ENCODE measurements at places on chromosomes 13 and 19. TPM values are rescaled to one million over a fixed set of nuclear protein-coding genes. Genes with fewer than 3 reads are reported as not detected.

GRCh38 chr19:48670699-48671445, 1.9 kb downstream of the NTN5 start:
- no peak for DNase-seq

DNA sequence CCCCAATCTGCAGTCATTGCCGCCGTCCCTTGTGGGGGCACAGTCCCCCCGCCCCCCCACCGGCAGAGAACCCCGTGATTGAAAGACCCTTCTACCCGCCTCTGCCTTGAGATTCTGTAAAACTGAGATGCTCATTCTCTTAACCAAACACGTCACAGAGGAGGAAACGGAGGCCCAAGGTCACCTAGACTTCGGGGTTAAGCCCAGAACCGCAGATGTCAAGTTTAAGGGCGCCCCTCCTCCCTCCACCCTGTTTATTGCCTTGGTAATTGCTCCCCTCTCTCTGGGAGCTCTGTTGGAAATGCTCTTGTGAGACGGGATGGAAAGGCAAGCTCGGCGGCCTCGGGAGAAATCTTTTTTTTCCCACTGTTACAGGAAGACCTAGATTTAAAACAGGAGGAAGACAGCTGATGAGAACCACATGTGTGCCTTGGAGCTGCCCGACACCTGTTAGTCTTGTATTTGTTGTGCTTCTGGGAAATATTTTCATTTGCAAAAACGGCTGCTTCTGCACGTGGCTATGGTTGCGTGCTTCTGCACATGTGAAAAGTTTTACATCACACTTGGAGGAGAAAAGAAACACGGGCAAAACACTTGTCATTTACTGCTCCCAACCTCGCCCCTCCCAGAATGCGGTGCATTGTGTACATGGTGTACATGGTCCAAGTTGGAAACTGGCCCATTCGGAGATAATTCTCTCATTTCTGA, 1.1 kb upstream of the MED26 start:
- peak; percentile 9 for DNase-seq

DNA sequence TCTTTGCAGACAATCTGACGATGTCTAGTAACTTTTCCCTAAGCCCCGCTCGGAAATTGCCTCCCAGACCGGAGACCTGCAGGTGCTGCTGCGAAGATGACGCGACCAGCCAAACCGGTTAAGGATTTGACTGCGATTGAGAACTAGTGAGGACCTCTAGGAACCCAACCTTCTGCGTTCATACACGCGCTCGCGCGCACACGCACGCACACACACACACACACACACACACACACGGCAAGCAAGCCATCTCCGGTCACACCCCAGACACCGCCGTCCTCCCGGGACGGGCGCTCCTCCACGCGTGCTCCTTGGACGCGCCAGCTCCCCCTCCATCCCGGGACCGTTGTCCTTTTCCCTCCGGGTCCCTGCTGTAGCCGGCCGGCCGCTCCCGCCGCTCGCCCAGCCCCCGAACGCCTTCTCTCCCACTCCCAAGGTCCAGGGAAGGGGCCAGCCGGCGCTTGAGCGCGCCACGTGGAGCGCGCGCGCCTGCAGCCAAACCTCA, 1.2 kb downstream of the TBC1D4 start:
- DNase-seq = peak; percentile 59

DNA sequence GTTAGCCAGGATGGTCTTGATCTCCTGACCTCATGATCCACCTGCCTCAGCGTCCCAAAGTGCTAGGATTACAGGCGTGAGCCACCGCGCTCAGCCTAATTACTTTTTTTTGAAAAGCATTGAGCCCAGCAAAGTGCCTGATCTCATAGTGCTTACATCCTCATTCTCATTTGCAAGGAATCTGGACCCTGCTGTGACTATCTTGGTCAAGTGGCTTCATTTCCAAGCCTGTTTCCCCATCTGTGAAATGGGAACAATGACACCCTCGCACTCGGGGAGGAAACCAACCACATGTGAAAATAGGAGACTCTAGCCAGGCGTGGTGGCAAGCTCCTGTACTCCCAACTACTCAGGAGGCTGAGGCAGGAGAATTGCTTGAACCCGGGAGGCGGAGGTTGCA, 1.6 kb upstream of the PLEKHA4 start:
- no peak for DNase-seq

DNA sequence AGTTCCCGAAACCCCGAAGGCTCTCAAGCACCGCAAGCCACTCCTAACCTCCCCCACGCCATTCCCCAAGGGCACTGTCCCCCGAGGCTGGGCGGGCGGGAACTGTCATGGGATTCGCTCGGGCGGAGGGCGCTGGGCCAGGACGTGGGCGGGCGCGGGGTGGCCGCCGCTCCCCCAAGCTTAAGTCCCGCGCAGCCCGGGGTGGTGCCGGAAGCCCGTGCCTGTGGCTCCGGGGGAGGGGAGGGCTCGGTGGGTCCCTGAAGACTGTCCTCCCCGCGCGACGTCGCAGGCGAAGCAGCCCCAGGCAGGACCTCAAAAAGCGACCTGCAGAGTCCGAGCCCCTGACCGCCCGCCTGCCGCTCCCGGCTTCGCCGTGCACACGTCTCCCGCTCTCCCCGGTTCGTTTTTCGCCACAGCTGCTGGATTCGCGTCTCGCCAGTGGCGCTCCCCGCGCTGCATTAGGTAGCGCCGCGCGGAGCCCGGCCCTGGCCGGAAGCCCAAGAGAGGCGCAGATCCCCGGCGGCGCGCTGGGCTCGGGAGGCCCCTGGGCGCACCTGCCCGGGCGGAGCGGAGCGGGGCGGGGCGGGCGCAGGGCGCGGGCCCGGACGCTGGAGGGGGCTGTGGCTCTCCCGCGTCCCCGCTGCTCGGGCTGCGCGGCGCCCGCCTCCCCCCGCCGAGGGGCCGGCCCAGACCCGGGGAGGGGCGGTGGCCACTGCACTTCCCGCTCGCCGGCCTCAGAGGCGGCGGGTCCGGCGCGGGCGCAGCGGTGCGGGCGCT, at the start of gene FARP1:
TSS of gene FARP1 (plus strand) at position 715 of the 777 bp plus-strand sequence. CDS start 70,149 bp downstream, outside the sequence.
- DNase-seq = peak; percentile 70

DNA sequence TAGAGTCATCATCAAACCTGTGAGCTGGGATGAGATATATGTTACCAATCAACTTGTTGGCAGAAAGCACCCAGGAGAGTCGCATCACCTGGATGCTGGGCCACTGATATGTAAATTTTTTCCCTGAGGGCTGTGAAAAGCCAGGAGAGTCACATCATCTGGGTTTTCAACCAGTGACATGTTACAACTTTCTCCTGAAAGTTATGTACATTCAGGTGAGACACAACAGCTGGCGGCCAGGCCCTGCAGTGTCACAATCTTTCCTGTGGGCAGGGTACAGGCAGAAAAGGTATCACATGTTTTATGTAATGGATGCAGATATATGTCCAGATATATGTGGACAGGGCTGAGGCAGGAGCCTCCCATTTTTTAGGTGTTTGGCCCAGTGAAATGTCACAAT, 13.2 kb upstream of the ZNF724 start:
- DNase-seq = no peak

GRCh38 chr19:504616-505015, 2.7 kb upstream of the TPGS1 start:
- no peak for DNase-seq

GRCh38 chr19:7911508-7912143, 3.0 kb upstream of the TGFBR3L start:
- no peak for DNase-seq

The CALR3 gene
- not detected for total RNA-seq

DNA sequence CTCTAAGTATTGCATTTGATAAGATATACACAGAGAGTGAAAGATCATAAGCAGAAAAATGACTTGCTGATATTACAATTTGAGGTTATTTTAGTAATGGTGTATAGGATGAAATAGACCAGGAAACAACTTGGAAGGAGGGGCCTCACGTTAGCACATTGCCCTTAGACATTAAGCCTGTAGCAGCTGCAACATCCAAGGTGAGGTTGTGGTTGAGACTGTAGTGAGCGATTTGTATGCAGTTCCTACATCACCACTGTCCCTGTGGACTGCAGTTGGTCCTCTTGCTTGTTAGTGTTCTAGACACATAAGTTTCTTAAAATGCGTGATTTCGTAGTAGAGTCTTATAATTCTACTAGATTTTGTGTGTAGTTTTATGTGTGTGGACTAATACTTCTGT, 311.3 kb downstream of the ATP8A2 start:
- no peak for DNase-seq

- DNase-seq = peak; percentile 62
These were observed 68.3 kb upstream of the NPAS1 start for GRCh38 chr19:46951171-46951986.

DNA sequence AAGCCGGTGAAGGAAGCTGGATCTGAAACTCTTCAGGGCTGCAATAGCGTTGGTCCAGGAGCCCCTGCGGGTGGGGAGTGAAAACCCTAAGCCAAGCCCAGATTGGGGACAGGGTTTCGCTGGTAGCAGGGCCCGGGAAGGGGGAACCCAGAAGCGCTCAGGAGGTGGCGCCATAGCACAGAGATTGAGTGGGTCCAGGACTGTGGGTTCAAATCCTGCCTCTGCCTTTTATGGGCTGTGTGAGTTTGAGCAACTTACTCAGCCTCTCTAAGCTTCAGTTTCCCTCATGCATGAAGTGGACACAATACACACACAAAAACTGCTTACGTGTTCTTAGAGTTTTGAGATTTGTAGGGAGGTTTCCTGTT, 8.3 kb upstream of the SYCN start:
- peak; percentile 34 for DNase-seq

DNA sequence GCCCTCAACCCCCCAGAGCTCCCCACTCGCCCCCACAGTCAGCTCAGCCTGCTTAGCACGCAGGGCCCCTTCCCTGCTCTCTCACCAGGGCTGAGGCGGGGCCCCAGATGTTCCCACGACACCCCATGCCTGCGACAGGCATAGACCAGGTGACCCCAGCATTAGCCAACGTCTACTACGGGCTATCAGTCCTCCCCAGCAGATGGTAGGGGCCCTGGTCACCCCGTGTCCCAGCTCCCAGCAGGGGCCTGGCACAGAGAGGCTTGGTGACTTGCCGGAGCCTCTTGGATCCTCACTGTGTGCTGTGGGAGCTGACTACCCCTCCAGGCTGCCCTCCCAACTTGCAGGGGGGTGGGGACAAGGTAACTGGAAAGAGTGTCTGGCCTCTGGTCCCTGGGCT, 80.6 kb downstream of the KDM4B start:
- DNase-seq = no peak

The SPTBN4 gene
- total RNA-seq = 0.63 TPM

The DKKL1 gene
- total RNA-seq = not detected

DNA sequence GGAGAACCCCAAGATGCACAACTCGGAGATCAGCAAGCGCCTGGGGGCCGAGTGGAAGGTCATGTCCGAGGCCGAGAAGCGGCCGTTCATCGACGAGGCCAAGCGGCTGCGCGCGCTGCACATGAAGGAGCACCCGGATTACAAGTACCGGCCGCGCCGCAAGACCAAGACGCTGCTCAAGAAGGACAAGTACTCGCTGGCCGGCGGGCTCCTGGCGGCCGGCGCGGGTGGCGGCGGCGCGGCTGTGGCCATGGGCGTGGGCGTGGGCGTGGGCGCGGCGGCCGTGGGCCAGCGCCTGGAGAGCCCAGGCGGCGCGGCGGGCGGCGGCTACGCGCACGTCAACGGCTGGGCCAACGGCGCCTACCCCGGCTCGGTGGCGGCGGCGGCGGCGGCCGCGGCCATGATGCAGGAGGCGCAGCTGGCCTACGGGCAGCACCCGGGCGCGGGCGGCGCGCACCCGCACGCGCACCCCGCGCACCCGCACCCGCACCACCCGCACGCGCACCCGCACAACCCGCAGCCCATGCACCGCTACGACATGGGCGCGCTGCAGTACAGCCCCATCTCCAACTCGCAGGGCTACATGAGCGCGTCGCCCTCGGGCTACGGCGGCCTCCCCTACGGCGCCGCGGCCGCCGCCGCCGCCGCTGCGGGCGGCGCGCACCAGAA, 1.1 kb downstream of the SOX1 start:
- no peak for DNase-seq

DNA sequence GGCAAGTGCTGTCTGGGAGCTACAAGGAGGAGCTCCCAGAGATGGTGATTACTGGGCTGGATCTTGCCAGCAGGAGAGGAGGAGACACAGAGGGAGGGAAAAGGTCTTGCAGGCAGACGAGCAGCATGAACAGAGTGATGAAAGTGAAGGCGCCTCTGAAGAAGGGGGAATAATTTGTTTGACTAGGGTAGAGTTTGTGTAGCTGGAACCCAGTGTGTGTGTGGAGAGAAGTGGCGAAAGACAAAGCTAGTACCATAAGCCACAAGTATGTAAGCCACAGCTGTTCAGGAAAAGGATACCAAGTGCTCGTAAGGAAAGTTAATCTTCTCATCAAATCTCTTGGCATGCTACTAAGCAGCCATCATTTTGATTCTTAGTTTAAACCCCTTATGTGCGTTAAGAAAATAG, 5.4 kb downstream of the FLT1 start:
- DNase-seq = no peak

GRCh38 chr13:54890976-54891375, 1862.4 kb downstream of the OLFM4 start:
- DNase-seq = no peak

The IRGC gene
- not detected for total RNA-seq

- no peak for DNase-seq
These were observed 15.7 kb upstream of the CCDC169 start for GRCh38 chr13:36313047-36313969.

DNA sequence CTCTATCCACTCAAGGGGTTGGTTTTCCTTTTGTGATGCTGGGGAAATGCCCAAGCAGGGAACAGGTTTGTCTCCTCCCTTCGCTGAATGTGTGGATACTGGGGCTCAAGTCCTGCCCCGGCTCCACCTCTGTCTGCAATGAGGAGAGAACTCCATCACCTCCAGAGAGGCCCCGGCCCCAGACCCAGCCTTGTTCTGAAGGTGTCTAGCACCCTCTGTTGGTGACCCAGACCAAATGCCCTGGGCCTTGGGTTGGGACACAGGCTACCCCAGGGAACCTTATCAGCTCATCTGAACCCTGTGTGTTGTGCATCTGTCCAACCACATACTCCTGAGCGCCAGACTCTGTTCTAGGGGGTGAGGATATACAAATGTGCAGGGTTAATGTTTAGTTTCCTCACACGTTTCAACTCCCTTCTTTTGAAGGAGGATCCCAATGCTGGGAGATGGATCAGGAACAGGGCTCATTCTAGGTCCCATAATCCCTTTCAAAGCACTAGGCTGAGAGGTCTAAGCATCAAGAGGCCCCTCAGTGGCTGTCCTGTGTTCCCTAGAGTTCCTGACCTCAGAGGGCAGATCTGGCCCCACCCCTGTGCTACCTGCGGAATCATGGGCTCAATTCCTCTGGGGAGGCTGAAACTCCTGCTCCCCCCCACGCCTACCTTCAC, 112.5 kb upstream of the SLC7A1 start:
- peak; percentile 62 for DNase-seq

All from MCF 10A (cell line).